Smooth muscle cell of bladder (primary cell): ENCODE measurements at places on chromosomes 1 and 21. TPM values are rescaled to one million over a fixed set of nuclear protein-coding genes. Genes with fewer than 3 reads are reported as not detected.

SH3D21 gene
- total RNA-seq = 1.8 and 5.0 TPM in 2 replicates

AMY2A gene
- total RNA-seq = not detected in 2 replicates

MRAP gene
- 0.09 and 0.14 TPM in 2 replicates for total RNA-seq

DDAH1 gene
- total RNA-seq = 26.5 and 36.1 TPM in 2 replicates

COL16A1 gene
- total RNA-seq = 137 and 140 TPM in 2 replicates

FCRL5 gene
- not detected in 2 replicates for total RNA-seq

C8B gene
- total RNA-seq = not detected in 2 replicates

RBBP5 gene
- total RNA-seq = 14.8 and 20.4 TPM in 2 replicates

S100A8 gene
- not detected in 2 replicates for total RNA-seq

CTTNBP2NL gene
- total RNA-seq = 8.4 and 9.4 TPM in 2 replicates
